ENCODE measurements at places on chromosomes 12 and 14.

GRCh38 chr12:58592475-58593207 lies 327.7 kb downstream of the LRIG3 start:
- DNase-seq: no peak

DNA sequence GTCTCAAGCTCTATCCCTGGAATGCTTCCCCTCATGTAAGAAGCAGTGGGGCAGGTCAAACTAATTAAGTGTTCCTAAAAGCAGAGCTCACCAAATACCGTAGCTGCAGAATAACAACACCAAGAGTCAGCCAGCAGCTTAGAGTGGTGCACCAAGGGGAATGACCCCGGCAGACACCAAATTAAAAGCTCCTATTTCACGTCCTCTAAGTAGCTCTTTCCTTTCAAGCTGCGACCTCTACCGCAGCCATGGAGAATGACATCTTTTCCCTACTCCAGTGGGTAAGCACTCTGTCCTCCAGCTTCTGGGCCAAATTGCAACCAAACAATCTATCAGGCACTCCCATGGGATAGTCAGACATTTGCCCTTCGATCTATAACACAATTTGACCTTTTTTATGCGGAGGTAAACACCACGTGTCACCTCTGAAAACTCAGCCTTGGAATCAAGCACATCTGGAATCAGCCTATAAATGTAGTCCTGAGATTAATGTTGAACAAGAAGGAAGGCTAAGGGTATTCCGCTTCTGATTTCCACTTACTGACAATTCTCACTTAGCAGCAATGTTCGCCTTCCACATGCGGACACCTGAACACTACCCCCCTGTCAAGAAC lies 67.6 kb upstream of the CDKN3 start:
- DNase-seq: peak; percentile 61

DNA sequence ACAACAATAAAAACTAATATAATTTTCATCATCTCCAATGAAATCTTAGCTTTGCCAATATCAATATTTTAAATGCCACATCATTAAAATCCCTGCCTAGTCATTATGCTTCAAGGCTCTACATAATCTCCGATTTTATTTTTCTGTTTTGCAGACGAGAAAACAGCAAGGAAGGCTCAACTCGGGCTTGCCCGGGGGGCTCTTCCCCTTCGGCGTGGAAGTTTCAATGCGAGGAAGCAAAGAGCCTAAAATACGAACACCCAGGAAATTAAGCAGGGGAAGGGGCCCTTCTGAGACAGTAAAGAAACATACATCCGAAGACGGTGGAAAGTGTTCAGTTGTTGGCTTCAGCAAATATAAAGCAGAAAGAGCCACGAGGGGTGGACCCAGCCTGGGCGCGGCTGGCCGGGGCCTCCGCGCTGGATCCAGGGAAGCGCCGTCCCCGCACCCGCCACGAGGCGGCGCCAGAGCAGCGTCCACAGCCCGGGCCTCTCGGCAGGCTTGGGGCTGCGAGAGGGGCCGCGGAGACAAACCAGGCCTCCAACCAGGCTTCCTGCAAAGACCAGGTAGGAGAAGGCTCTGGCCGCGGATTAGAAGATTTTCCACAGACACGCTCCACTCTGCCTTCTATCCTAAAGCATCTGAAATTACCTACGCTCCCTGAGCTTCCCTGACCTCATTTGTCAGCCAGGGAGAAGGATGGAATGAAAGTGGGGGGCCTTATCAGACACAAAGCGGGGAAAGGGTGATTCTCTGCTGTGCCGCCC lies 77.2 kb downstream of the SERPINA3 start:
- DNase-seq: peak; percentile 22

- no peak for DNase-seq
Observed at GRCh38 chr12:122964439-122965257, 1.6 kb downstream of the ABCB9 start.

GRCh38 chr12:61397668-61398067 lies 862.5 kb upstream of the USP15 start:
- no peak for DNase-seq
